ENCODE measurements at places on chromosomes 13 and 19.

DNA sequence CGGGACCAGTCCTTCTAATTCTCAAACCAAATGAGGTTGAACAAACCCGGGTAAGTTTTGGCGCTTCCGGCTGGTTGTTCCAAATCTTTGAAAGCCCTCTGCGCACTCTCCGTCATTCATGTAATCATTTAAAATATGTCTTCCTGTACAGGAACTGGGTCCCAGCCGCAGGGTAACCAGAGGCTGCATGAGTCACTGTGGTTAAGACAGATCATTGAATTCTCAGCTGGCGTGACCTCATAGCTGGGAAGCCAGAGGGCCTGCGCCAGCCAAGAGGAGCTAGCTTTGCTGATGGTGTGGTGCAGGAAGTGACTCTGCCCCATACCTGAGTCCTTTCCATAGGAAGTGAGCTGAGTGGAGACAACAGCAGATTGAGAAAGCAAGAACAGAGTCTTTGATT, 135.2 kb downstream of the TSHZ3 start:
- peak; percentile 70 for DNase-seq

- no peak for DNase-seq
Observed at GRCh38 chr13:72565893-72566292, 161.5 kb downstream of the MZT1 start.

DNA sequence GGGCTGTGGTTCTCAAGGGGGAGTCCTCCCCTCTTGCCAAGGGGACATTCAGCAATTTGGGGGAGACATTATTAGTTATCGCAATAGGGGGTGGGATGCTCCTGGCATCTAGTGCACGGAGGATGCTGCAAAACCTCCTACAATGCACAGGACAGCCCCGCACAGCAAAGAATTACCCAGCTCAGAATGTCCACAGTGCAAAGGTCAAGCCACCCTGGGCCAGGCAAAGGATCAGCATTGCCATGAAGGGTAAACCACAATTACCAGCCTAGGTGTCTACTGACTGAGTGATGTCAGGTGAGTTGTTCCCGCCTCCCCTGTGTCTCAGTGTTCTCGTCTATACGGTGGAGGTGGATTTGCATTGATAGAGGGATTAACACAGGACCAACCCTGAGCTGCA, 2.4 kb upstream of the METTL21C start:
- DNase-seq = no peak

- no peak for DNase-seq
Observed at GRCh38 chr13:67369895-67370660, 139.9 kb upstream of the PCDH9 start.

DNA sequence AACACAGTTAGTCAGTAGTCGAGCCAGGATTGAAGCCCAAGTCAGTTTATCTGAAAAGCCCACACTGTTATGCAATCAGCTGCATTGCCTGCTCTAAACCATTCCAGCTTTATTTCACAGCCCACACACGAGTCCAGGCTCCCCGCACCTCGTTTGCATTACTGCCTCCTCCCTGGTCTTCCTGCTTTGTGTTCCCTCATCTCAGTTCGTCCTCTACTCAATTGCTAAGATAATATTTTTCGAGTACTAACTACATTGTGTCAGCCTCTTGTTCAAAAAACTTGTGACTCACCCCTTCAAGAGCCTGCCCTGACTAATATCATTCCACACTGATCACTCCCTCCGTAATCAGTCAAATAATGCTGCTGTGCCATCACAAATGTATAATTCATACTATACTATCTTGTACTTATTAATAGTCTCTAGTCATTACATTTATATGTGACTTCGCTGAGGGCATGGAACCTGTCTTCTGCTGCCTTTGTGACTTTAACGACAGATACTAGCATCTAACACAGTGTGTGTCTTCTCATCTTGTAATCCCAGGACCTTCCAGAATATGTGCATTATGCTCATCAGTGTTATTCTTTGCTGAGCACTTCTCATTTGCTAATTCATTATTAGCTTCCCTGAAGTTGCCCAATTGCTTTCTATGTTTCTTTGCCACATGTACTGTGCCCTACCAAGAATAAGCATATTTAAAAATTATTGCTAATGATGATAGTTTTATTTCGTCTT, 26.2 kb upstream of the WDFY2 start:
- DNase-seq = no peak

- no peak for DNase-seq
Observed at GRCh38 chr13:94315188-94315587, 164.3 kb downstream of the DCT start.

DNA sequence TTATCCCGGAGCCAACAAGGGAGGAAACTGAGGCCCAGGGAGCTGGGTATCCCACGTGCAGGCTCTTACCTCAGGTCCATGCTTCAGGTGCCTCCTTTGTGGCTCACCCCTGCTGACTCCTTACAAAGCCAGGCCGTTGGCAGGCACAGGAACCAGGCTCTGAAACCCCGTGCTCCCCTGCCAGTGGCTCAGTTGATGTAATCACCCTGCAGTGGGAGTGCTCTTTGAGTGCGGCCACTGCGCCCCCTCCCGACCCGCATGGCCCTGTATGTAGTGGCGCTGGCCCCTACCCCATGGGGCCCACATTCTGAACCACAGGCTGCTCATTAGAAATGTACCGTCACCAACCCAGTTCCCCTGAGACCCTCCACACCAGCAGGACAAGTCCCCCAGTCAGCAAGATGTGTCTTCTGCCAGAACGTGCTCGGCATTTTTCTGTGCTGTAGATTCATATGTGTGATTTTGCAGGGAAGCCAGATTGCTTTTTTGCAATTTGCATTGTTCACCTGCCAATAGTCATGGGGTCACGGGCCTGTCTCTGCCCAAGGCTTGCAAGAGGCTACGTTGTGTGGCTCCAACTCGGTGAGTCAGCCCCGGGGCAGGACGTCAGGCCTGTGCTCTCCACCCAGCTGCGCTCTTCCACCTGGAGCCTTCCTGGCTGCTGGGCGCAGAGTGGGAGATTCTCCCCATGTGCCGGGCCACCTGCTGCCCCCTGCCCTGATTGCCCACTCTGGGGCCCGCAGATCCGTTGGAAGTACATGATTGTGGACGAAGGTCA, 60.3 kb downstream of the SMARCA4 start:
- DNase-seq = no peak

- no peak for DNase-seq
Observed at GRCh38 chr19:33998739-33999345, 173.5 kb upstream of the LSM14A start.

DNA sequence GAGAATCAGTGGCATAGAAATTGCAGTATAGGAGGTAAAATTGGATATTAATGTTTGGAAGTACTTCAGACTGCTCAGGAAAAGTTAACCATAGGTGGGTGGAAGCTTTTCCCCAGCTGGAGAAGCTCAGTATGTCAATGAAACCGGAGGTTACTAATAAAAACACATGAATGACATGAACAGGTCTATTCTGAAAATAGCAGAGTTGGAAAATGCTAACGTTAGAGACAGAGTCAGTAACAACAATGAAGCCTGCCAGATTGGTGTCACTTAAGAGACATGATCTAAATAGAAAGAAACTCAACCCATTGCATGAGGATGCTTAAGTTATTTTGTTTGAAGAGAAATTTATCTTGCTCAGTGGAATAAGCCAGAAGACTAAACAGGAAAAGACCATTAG, 364.5 kb downstream of the DNAJC15 start:
- DNase-seq = no peak

DNA sequence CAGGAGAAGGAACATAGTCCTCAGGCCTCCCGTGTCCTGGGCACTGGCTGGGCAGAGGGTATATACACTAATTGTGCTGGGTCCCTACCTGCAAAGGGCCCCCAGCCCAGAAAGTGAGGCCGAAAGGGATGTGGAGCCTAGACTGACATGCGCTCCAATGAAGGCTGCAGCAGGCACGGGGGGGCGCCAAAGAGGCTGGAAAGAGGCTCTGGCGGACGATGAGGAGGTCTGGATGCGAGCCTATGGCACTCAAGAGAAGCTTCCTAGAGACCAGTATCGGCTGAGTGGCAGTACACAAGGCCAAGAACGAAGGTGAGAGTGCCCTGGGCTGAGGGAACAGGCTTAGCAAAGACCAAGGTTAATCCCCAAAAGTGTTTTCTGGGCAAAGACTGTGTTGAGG, 16.6 kb downstream of the VRK3 start:
- no peak for DNase-seq

GRCh38 chr13:67474115-67474514, 244.0 kb upstream of the PCDH9 start:
- DNase-seq = no peak

DNA sequence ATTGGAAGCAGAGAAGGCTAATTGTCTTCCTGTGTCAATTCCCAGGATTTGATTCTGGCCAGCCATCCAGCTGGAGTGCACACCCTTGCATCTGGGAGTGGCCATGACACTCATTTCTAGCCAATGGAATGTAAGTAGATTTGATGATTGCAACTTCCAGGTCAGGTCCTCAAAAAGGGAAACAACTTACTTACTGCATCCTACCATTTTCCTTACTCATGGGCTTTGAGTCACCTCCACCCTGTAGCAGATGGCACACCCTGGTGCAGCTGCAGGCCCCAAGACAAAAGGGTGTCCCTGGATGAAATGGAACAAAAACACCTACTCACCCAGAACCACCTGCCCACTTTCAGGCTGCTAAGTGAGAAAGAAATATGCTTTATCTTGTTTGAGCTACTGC, 27.3 kb upstream of the MPHOSPH8 start:
- DNase-seq = no peak

GRCh38 chr13:29681864-29682263, 86.4 kb upstream of the SLC7A1 start:
- DNase-seq = no peak

- no peak for DNase-seq
Observed at GRCh38 chr19:7833225-7834099, 3.4 kb downstream of the EVI5L start.

DNA sequence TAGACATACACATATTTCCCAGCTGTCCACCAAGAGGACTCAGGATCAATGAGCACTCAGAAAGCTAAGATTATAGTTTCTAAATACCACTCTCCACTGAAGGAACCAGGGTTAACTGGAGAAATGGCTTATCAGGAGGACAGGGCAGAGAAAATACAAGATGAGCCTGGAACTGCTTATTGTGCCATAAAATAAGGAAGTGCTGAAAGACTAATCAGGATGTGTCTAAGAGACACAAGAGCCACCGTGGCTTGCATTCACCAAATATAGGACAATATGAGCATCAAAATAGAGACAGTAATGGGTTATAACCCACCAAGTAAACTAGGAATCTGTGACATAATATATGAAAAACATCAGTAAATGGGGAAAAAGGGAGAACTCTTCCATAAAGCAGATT, 32.8 kb downstream of the KLF12 start:
- no peak for DNase-seq

DNA sequence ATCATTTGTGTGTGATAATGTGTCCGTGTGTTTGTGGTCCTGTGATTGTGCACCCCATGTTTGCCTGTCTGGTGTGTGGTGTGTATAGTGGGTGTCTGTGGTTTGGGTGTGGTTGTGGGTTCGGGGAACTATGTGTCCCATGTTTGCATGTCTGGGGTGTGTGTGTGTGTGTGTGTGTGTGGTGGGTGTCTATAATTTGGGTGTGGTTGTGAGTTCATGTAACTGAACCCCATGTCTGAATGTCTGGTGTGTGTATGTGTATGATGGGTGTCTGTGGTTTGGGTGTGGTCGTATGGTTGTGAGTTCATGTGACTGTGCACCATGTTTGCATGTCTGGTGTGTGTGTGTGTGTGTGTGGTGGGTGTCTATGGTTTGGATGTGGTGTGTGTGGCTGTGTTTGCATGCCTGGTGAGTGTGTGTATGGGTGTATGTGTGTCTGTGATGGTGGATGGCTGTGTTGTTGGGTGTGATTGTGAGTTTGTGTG, 11.1 kb upstream of the NFIX start:
- DNase-seq = no peak

GRCh38 chr13:26458196-26458749, 99.2 kb upstream of the WASF3 start:
- DNase-seq = no peak

DNA sequence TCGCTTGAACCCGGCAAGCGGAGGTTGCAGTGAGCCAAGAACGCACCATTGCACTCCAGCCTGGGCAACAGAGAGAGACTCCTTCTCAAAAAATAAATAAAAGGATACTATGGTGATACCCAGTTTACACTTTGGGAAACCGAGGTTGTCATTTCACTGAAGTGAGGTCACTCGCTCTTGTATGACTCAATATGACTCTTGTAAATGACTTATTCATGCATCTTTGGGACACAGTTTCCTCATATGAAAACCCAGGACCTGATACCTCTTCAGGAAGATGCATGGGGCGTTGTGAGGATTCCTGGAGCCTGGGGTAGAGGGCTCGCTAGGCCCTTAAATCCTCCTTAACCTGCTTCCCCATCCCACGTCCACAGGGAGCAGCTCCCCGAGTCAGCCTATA, 4.5 kb downstream of the PSMD8 start:
- DNase-seq = no peak

GRCh38 chr13:113841353-113841650, 22.6 kb downstream of the GAS6 start:
- DNase-seq = no peak

DNA sequence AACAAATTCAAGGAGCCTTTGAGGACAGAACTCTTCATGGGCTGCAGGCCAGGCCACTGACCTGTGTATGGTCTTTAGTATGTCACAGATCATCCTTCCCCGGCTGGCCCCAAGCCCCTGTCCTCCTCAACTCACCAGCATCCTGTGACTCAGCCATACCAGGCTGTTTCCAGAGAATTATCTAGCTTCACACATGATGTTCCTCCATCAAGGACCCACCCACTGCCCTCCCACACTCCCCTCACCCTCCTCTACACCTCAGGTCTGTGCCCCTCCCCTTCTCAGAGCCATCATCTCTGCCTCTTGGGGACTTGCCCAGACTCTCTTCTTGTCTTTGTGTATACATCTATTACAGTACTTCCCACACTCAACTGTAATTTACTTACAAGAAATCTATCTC, 14.7 kb downstream of the DCT start:
- no peak for DNase-seq

- no peak for DNase-seq
Observed at GRCh38 chr13:85717921-85718320, 81.3 kb downstream of the SLITRK6 start.

- DNase-seq = no peak
Observed at GRCh38 chr13:30796631-30797601, 61.6 kb downstream of the ALOX5AP start.

GRCh38 chr13:61777271-61777670, 361.6 kb upstream of the PCDH20 start:
- no peak for DNase-seq

DNA sequence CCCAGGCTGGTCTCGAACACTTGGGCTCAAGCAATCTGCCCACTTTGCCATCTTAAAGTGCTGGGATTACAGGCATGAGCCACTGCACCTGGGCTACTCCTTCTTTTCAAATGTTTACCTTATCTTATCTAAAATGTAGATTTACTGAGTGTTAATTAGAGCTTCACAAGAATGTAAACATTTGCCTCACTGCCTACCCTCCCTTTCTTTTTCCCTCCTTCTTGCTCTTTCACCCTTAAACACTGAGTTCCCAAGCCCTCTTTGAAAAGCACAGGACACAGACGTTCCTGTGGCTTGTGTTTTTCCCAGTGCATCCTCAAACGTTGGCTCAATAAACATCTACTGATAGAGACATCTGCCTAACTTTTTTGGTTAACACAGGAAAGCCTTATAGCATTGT, 32.7 kb upstream of the CYSLTR2 start:
- no peak for DNase-seq
